NCI-H1694 treated with DMSO at 0.1 percent for 48 hours (cell line): ENCODE measurements at places on chromosomes 7 and 10.

- DNase-seq: no peak
Observed at GRCh38 chr7:155466814-155467733, 9.1 kb downstream of the EN2 start.

DNA sequence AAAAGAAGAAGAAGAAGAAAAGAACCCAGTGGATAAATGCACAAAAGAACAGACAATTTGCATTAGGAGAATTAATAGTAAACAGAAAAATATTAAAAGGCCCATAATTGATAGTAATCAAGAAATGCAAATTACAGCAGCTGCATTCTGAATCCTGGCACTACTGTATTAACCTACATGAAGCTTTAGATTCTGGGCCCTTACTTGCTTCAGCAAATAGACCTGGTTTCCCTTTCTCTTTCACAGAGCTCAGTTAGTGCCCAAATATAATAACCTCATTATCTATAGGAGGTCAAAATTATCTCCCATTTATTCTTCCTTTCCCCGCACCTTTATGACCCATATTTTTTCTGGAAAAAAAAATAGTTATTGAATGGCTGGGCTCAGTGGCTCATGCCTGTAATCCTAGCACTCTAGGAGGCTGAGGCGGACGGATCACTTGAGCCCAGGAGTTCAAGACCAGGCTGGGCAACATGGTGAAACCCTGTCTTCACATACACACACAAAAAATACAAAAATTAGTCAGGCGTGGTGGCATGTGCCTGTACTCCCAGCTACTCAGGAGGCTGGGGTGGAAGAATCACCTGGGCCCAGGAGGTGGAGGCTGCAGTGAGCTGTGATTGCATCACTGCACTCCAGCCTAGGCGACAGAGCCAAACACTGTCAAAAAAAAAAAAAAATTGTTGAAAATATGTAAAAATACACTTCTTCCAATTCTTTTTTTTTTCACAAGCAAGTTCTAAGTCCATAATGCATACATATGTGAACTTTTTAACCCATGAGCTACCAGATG, 36.0 kb upstream of the PIK3AP1 start:
- no peak for DNase-seq

DNA sequence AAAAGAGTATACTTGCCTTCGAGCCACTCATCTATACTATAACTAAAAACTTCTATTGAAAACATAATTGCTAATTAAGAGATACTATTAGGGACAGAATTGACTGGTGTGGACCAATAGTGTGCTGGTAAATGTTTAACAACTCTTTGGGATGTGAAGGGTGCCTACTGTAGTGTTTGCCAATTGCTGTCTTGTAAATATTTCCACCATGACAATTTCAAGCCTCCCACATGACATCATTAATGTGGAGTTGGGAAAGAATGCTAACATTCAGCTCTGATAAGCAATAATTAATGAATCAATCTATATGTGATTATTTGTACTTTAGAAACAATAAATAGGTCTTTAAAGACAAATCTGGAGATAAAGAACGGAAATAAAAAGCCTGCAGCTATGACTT, 136.8 kb downstream of the DGKB start:
- DNase-seq: no peak

DNA sequence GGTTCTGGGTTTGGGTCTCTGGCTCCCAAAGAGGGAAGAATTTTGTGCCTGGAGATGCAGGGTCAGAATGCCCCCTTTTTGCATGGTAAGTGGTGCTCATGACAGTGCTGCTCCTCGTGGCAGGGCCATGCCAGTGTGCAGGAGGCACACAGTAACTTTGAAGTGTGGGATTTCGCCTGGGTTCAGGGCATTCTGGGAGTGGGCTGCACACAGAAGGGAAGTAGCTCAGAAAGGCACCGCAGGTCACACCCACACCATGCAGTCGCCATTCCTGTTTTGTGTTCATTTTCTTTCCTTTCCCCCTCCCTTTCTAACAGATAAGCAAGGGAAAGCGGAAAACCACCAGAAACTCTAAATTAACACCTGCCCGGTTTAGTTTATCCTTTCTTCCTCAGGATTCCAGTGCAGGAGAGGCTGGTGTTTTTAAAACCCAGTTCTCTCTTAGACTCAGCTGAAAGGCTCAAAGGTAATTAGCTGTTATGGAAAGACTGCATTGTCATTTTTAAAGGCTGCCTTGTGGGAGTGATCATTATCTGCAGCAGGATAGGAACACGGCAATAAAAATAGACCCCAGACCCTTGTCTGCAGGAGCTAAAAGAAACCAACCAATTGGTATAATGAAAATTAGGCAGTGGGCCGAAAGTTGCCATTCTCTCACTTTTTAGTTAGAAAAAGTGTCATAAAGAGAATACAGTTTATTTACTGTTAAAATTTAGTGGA, 50.2 kb downstream of the EEPD1 start:
- DNase-seq: no peak

GRCh38 chr10:23258516-23258915, 66.4 kb downstream of the PTF1A start:
- DNase-seq: no peak

GRCh38 chr7:155469311-155470185, 11.6 kb downstream of the EN2 start:
- no peak for DNase-seq

DNA sequence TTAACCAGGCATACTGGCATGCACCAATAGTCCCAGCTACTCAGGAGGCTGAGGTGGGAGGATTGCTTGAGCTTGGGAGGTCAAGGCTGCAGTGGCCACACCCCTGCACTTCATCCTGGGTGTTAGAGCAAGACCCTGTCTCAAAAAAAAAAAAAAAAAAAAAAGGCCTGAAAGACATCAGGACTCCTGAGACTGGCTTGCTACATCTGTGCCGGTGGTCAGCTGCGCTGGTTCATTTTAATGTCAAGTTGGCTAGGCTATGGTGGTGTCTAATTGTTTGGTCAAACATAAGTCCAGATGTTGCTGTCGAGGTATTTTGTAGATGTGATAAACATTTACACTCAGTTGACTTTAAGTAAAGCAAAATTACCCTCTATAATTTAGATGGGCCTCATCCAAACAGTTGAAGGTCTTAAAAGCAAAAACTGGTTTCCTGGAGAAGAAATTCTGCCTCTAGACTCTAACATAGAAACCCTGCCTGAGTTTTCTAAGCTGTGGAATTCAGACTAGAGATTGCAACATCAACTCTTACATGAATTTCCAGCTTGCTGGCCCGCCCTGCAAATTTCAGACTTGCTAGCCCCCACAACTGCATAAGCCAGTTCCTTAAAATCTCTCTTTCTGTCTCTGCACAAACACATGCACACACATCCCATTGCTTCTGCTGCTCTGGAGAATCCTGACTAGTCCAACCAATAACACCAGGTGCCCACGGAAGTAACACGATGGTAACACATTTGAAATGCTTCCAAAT, 18.2 kb downstream of the MYOF start:
- no peak for DNase-seq

DNA sequence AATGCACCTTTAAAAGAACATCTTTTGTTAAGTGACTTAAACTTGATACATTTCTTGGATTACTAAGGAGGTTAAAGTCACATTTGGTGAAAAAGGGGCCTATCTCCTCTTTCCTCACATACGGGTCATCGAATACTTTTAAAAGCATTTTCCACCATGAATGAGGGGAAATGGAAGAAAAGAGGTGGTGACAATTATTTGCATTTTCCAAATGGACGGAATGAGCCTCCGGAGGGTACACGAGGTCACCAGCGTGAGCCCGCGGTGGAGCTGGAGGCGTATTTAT, 1.0 kb upstream of the BMPR1A start:
- peak; percentile 66 for DNase-seq

GRCh38 chr10:92697663-92698511, 8.1 kb downstream of the HHEX start:
- no peak for DNase-seq

DNA sequence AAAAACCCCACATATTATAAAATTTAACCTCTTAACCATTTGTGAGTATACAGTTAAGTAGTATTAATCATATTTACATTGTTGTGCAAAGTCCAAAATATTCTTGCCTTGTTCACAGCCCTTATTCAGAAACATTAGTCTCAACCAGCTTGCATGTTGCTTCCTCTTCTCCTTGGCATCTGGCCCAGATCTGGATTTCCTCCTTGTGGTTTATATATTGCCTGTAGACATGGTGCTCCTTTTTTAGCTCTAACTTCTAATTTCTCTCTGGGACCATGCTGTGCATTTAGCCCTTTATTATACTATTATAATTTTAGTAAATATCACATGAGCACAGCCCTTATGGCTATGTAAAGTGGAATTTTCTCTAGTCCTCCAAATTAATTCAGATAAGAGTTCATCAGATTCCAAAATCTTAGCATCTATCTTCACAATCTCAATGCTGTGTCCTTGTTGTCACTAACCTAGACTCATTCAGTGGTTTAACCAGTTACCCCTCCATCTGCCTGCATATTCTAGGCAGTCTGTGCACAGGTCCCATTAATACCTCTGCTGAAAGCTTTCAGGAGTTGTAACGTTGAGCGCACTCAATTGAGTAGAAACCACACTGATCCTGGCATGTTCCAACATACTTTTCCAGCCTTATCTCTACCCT, 7.9 kb downstream of the CPED1 start:
- DNase-seq: peak; percentile 25

- peak; percentile 20 for DNase-seq
Observed at GRCh38 chr10:96043893-96044715, 721 bp downstream of the CCNJ start.

DNA sequence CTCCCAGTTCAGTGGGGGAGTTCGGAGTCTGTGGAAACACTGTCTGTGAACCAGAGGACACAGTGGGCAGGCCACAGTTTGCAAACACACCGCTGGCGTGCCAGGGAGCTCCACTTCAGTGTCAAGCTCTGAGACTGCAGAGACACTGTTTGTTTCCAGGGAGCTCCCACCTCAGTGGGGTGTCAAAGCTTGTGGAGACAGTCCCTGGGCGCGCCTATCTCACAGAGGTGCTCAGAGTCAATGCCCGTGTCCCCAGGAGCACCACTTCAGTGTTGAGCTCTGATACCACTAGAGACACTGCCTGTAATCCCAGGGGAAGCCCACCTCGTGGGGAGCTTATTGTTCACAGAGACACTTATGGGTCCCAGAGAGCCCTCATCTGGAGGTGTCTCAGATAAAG, 4.3 kb downstream of the MYO1G start:
- DNase-seq: no peak

DNA sequence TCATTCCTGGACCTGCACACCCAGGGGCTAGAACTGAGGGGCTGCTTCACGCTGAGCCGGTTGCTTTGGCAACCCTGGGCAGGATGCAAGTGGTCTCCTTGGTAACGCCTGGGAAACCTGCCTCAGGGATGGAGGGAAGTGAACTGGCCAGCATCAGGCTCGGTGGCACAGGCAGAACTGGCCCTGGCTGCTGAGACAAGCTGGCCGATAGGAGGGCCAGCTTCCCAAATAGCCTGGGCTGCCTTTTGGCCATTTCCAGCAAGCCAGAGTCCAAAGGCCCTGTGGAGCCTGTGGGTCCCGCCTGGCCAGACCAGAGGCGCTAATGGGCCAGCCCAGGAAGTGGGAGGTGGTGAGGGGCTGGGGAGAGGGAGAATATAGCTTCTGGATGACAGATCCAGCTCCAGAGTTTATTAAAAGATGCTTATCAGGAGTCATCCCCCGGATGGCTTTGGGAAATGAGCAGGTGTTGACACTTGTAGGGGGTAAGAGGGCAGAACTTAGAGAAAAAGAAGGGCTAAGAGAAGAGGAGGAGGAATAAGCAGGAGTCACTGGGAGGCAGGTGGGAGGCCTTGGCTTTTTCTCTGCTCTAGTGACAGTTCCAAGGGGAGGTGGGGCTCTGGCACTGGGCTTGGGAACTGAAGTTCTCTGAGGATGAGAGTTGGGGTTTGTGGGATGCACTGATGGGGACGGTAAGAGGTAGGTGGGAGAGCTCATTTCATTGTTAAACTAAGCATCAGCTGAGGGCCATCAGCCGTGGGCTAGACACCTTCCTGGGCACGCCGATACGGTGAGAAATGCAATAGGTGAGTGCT, 9.6 kb downstream of the NEURL1 start:
- DNase-seq: no peak

DNA sequence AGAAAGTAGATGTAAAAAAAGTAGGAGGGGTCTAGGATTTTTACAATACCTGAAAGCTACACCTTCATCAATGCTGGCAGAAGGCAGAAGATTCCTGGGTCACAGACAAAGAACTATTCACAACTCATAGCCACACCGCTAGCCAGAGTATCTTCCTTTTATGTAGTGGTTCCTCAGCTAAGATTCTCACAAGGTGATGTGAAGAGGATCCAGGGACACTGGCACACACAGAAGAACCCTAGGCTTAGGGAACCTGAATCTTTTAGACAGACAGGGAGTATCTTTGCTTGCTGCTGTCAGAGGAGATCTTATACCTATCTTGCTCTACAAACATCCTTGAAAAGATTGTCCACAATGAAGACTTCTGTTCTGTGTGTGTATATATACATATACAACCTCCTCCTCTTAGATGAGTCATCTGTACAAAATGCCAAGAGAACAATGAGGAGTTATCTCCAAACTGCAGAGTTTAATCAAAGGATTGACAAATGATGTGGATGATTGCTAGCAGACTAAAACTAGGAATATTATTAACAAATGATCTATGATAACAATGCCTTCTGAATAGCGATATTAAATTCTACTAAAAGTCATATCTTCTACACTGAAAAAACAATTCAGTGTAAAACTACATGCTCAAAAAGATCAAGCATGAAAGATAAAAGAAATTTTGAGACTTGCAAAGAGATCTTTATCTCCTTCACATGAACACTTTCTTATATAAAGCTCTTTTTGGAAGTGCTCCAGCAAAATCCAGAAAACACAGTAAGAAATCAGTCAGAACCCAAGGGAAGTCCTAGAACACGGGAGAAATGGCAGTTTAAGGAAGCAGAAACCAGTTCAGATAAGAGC, 409.3 kb downstream of the PARD3 start:
- no peak for DNase-seq

DNA sequence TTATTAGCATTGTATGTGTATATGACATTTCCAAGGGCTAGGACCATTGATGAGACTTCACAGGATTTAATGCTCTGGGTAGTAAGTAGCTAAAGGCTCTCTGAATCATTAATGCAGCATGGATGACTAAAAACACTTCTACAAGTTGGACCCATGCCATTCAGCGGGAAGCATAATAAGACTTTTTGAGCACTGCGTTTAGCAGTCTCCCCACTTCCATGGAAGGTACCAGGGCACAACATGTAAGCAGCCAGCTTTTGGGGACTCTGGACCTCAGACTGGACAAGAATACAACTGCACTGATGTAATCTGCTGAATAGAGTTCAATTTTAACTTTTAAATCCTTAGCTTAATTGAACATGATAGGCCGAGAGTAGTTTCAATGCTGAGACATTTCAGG, 191.7 kb upstream of the IMMP2L start:
- no peak for DNase-seq

DNA sequence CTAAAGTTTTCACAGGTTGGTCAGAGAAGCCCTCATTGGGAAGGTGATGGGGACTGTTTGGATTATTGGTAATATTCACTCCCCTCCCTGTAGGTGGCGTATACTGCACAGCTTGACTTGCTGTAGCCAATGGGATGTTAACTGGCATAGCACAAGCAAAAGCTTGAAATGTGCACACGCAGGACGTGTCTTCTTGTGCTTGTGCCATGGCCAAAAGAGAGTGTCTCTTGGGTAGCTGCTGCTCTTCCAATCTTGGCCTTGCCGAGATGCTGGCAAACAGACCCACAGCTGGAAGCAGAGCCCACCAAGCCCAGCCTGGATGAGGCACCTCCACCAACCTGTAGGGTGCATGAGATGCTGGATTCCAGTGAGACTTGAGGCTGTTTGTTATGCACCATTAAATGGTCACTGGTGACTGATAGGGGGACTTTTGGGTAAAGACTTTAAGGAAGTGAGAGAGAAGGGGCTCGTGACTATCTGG, 266.0 kb downstream of the GRID1 start:
- peak; percentile 9 for DNase-seq
